A673 (cell line): ENCODE measurements at places on chromosomes 2 and 18. TPM values are rescaled to one million over a fixed set of nuclear protein-coding genes. Genes with fewer than 3 reads are reported as not detected.

The PTPRN gene
- total RNA-seq = 0.30 TPM in 1 of 2 replicates, not detected in the other

DNA sequence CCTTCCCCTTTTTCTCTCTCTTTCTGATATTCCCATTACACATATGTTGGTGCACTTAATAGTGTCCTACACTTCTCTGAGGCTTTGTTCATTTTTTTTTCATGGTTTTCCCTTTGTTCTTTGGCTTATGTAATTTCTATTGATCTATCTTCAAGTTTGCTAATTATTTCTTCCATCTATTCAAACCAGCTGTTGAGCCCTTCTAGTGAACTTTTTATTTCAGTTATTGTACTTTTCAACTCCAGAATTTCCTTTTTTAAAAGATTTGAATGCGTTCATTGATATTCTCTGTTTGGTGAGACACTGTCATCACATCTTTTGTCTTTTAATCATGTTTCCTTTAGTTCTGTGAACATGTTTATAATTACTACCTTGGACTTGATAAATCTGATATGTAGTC, 118.2 kb downstream of the ARHGEF4 start:
- no peak for DNase-seq
- H3K27ac ChIP-seq = no peak overlapping the region
- no peaks in the 10 kb centered on the region for H3K36me3 ChIP-seq
- H3K27me3 ChIP-seq = peaks cover 8% of the 10 kb centered on the region
- H3K4me1 ChIP-seq = no peaks in the 10 kb centered on the region

The PDE1A gene
- total RNA-seq = 3.1 and 3.8 TPM in 2 replicates

The CAVIN2 gene
- 0.09 and 0.28 TPM in 2 replicates for total RNA-seq

The TANC1 gene
- total RNA-seq = 9.0 and 12.8 TPM in 2 replicates

- H3K4me3 ChIP-seq = no peak overlapping the region
- DNase-seq = no peak
- no peak overlapping the region for H3K27ac ChIP-seq
These were observed 112.6 kb downstream of the KLHL29 start for GRCh38 chr2:23497536-23497935.

DNA sequence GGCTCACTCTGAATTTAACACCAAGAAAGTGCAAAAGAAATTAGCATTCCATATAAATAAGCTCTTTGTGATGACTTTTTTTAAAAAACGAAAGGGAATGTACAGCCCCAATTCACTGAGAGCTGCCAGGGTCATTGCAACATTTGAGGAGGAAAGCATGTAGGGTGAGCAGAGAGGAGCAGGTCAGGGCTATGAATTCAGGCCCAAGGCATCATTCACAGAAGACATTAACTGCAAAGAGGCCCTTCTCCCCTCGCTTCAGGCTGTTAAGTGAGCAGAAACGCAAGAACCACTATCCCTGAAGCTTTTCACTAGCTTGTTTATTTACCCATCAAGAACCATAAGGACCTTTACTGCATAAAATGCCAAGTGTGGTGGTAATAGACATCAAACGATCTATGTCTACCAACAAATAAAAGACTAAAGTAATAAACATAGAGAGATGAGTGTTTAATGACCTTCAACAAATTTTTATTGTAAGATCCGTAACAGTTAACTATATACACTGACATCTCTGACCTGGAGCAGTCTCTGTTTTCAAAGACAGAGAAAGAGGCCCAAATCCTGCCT, 333.1 kb upstream of the HNRNPA3 start:
- no peak for DNase-seq
- no peaks in the 10 kb centered on the region for H3K4me1 ChIP-seq

DNA sequence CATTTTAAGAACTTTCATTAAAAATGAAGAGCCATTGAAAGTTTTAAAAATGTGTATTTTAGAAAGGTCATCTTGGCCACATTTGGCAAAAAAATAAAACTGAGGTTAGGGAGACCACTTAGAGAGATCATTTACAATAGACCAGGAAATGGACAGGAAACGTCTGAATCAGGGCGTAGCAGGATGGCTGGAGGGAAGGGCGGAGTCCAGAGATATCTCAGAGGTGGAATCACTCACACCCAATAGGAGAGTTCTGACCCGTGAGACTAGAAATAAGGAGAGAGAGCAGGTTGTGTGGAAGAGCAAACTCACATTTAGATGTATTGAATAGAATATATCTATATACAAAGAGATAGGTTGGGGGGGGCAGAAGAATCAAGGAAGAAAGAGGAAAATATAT, 373.4 kb downstream of the METTL4 start:
- no peaks in the 10 kb centered on the region for H3K4me1 ChIP-seq
- no peak for DNase-seq
- no peak overlapping the region for H3K27ac ChIP-seq

- H3K27me3 ChIP-seq = no peaks in the 10 kb centered on the region
- no peak overlapping the region for H3K4me3 ChIP-seq
- DNase-seq = peak; percentile 44
- no peaks in the 10 kb centered on the region for H3K36me3 ChIP-seq
These were observed 122.5 kb downstream of the PLA2R1 start for GRCh38 chr2:159939946-159940345.

DNA sequence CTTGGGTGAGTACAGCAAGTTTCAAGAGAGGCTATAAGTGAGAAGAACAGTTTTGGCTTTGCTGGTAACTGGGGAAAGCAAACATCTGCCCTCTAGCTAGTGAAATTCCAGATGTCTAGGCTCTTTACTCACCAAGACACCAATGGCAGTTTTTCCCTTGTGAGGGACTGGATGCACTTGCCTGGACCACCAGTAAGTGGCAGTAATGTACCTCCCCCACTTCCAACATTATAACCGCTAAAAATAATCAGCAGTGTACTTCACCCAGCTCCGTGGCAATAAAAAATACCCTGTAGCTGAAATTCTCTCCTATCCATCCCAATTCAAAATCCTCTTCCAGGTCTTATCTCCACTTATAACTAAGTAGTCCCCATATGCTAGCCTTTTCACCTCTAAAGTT, 383.9 kb downstream of the ARHGAP15 start:
- no peaks in the 10 kb centered on the region for H3K36me3 ChIP-seq
- no peaks in the 10 kb centered on the region for H3K4me1 ChIP-seq
- H3K27me3 ChIP-seq = no peaks in the 10 kb centered on the region
- H3K27ac ChIP-seq = no peak overlapping the region

GRCh38 chr2:154291927-154292326, 406.6 kb upstream of the KCNJ3 start:
- DNase-seq = no peak
- H3K36me3 ChIP-seq = no peaks in the 10 kb centered on the region
- no peaks in the 10 kb centered on the region for H3K27me3 ChIP-seq
- no peak overlapping the region for H3K27ac ChIP-seq
- H3K4me3 ChIP-seq = no peak overlapping the region
- H3K4me1 ChIP-seq = no peaks in the 10 kb centered on the region

DNA sequence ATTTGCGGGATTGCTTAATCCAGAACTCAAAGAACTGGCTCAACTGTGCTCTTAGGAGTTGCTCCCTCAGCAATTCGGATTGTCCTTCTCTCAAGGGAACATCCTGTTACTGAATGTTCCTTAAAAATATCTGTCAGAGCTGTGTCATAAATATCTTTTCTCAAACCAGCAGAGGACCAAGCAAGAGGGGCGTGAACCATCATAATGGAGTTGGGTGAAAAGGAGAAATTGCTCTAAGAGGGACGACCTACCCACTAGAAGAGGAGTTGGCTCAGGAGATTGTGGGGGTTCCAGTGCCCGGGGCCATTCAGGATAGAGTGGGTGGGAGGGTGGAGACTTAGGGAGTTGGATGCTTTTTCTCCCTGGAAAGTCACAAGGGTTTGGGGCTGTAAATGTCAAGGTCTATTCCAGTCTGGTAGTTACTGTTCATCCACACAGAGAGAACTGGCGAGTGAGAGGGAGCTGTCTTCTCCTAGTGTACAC, 59.5 kb downstream of the MERTK start:
- no peak overlapping the region for H3K27ac ChIP-seq
- DNase-seq = no peak
- H3K4me1 ChIP-seq = no peaks in the 10 kb centered on the region
- H3K27me3 ChIP-seq = no peaks in the 10 kb centered on the region

GRCh38 chr2:58186501-58186900, 54.6 kb downstream of the FANCL start:
- no peak overlapping the region for H3K27ac ChIP-seq
- no peaks in the 10 kb centered on the region for H3K27me3 ChIP-seq
- peaks cover 7% of the 10 kb centered on the region for H3K36me3 ChIP-seq

- no peak overlapping the region for H3K27ac ChIP-seq
- H3K36me3 ChIP-seq = no peaks in the 10 kb centered on the region
- DNase-seq = no peak
- no peaks in the 10 kb centered on the region for H3K4me1 ChIP-seq
These were observed 103.5 kb downstream of the ANTXR1 start for GRCh38 chr2:69116438-69116837.

- H3K4me1 ChIP-seq = peaks cover 73% of the 10 kb centered on the region
- H3K27me3 ChIP-seq = no peaks in the 10 kb centered on the region
- no peak overlapping the region for H3K27ac ChIP-seq
- H3K4me3 ChIP-seq = no peak overlapping the region
- no peaks in the 10 kb centered on the region for H3K36me3 ChIP-seq
These were observed 171.2 kb downstream of the TCF4 start for GRCh38 chr18:55416791-55417190.

- H3K27ac ChIP-seq = no peak overlapping the region
- no peak for DNase-seq
- no peaks in the 10 kb centered on the region for H3K4me1 ChIP-seq
- H3K27me3 ChIP-seq = no peaks in the 10 kb centered on the region
- no peaks in the 10 kb centered on the region for H3K36me3 ChIP-seq
These were observed 9.7 kb downstream of the STK39 start for GRCh38 chr2:168237741-168238140.

The TM4SF20 gene
- total RNA-seq = not detected in 2 replicates

- peaks cover 56% of the 10 kb centered on the region for H3K4me1 ChIP-seq
- no peak overlapping the region for H3K27ac ChIP-seq
- no peak overlapping the region for H3K4me3 ChIP-seq
- peaks cover 29% of the 10 kb centered on the region for H3K36me3 ChIP-seq
These were observed 42.2 kb upstream of the TBR1 start for GRCh38 chr2:161373942-161374341.

GRCh38 chr18:28043631-28044030, 133.3 kb downstream of the CDH2 start:
- H3K4me3 ChIP-seq = no peak overlapping the region
- no peaks in the 10 kb centered on the region for H3K4me1 ChIP-seq
- DNase-seq = no peak
- H3K36me3 ChIP-seq = no peaks in the 10 kb centered on the region
- peaks cover 23% of the 10 kb centered on the region for H3K27me3 ChIP-seq

- H3K27ac ChIP-seq = peak overlapping the region; percentile 53
- H3K4me1 ChIP-seq = peaks cover 6% of the 10 kb centered on the region
- no peak overlapping the region for H3K4me3 ChIP-seq
- H3K27me3 ChIP-seq = no peaks in the 10 kb centered on the region
- peaks cover 64% of the 10 kb centered on the region for H3K36me3 ChIP-seq
- no peak for DNase-seq
These were observed 6.3 kb downstream of the TNFAIP6 start for GRCh38 chr2:151363709-151364108.
